ENCODE measurements at places on chromosomes 6 and 20. TPM values are rescaled to one million over a fixed set of nuclear protein-coding genes. Genes with fewer than 3 reads are reported as not detected.

- no peaks in the 10 kb centered on the region for H3K36me3 ChIP-seq
- no peaks in the 10 kb centered on the region for H3K4me1 ChIP-seq
- peaks cover 7% of the 10 kb centered on the region for H3K27me3 ChIP-seq
- no peak for DNase-seq
Observed at GRCh38 chr6:14520029-14520428, 402.5 kb downstream of the CD83 start.

- peak overlapping the region; percentile 74 for H3K4me3 ChIP-seq
- H3K27me3 ChIP-seq, result no peaks in the 10 kb centered on the region
- H3K27ac ChIP-seq, result peak overlapping the region; percentile 98
- peak; percentile 48 for DNase-seq
- H3K36me3 ChIP-seq, result peaks cover 29% of the 10 kb centered on the region
Observed at GRCh38 chr6:139530561-139530960, 156.1 kb upstream of the CITED2 start.

GRCh38 chr20:50379049-50379990, 130.9 kb upstream of the PTPN1 start:
- no peak overlapping the region for H3K27ac ChIP-seq
- no peak overlapping the region for H3K4me3 ChIP-seq
- peaks cover 54% of the 10 kb centered on the region for H3K4me1 ChIP-seq
- no peaks in the 10 kb centered on the region for H3K36me3 ChIP-seq
- DNase-seq, result no peak
- H3K27me3 ChIP-seq, result peaks cover 2% of the 10 kb centered on the region

The ZKSCAN8 gene
- total RNA-seq, result 21.8 TPM

DNA sequence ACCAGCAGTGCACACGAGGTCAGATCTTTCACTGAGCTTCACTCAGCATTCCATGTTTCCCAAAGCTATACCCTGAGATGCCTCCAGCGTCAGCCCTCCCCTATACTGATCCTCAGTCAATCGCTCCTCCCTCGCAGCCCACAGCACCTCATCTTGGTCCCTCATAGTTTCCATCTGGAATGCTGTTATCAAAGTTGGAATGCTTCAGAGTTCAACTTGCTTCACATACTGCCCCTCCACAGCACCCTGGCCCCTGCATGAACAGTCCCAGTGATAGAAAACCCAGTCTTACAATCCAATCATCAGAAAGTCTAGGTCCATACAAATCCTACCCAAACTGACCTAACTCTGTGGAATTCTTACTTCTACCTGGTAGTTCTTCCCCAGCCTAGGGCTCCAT, 20.0 kb downstream of the SPAG4 start:
- no peak for DNase-seq
- H3K27me3 ChIP-seq, result no peaks in the 10 kb centered on the region
- no peak overlapping the region for H3K4me3 ChIP-seq
- no peak overlapping the region for H3K27ac ChIP-seq
- H3K4me1 ChIP-seq, result peaks cover 14% of the 10 kb centered on the region

The TFAP2A gene
- 0.21 TPM for total RNA-seq
